ENCODE measurements at places on chromosomes 7 and 10.

DNA sequence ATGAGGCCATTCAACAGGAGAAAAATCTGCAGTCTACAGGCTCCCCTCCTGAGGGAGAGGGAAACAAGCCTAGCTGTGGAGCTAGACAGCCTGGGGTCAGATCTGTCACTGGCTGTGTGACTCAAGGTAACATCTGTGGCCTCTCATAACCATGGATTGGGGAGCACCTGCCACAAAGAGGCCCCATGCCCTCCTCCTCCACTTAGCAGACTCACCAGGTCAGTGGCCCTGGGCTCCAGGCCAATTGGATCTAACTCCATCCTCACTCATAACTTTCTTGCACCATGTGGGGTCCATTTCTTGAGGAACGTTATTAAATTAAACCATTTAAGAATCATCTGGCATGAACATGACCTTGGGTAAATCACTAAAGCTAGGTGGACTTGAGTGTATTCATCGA lies 1.8 kb downstream of the GDF10 start:
- DNase-seq, result no peak

DNA sequence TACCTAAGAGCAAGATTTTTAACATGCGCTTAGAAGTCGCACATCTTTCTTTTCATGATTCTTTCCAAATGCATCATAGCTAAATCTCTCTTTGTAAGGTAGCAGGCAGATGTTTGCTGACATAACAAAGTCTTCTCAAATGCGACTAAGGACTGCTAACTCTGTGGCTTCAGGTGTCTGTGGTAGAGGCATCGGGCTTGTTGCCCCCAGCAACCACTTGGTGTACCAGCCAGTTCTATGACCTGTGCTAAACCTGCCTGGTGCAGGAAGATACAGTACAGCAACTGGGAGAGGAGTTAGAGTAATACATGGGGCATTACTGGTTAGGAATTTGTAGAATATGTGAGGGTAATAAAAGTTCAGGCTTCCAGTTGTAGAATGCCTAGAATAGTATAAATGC lies 654.1 kb downstream of the NRG3 start:
- DNase-seq, result no peak

- no peak for DNase-seq
Observed at GRCh38 chr7:91366091-91366490, 101.9 kb downstream of the FZD1 start.

DNA sequence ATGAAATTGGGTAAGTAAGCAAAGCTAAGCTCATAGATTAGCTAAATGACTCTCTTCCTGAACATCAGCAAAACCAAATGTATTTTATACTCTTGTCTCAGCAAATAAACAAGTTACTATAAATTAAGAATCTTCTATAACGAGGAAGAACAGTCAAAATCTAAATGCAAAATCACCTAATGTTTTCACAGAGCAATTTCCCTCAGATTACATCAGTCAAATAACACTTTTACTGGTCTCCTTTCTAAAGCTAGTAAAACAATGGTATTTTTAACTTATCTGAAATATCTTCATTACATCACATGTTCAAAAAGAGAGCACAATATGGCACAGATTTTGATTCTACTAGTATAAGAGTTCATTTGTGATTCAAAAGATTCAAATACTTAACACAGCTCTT lies 16.5 kb upstream of the GPR22 start:
- no peak for DNase-seq

GRCh38 chr7:155283565-155284194 lies 14.0 kb upstream of the INSIG1 start:
- no peak for DNase-seq

DNA sequence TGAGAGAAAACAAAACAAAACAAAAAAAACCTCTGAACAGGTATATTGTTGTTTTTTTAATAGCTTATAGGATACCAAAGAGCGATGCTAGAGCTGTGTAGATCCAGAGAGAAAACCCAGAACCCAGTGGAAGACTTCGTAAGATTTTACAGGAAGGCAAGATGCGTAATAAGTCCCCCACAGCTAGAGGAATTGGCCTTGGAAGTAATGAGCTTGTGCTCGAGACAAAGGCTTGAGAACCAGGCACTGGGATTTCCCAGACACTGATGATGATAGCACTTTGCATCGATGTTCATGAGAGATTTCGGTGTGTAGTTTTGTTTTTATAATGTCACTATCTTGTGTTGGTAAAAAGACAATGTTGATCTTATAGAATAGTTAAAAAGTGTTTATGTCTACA lies 821.5 kb upstream of the IGFBP3 start:
- DNase-seq, result no peak

DNA sequence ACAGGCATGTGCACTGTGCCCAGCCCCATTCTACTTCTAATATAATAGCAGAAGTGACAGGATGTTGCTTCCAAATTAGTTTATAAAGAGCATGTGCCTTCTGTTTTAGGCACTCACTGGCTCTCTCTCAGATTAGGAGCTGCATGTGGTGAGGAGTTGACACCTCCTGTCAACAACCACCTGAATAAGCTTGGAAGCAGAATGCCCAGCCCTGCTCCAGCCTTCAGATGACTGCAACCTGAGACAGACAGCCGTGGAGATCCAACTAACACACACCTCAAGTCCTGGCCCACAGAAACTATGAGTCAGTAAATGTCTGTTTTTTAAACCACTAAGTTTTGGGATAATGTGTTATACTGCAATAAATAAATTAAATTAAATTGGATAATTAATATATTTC lies 54.5 kb downstream of the PARD3 start:
- no peak for DNase-seq

DNA sequence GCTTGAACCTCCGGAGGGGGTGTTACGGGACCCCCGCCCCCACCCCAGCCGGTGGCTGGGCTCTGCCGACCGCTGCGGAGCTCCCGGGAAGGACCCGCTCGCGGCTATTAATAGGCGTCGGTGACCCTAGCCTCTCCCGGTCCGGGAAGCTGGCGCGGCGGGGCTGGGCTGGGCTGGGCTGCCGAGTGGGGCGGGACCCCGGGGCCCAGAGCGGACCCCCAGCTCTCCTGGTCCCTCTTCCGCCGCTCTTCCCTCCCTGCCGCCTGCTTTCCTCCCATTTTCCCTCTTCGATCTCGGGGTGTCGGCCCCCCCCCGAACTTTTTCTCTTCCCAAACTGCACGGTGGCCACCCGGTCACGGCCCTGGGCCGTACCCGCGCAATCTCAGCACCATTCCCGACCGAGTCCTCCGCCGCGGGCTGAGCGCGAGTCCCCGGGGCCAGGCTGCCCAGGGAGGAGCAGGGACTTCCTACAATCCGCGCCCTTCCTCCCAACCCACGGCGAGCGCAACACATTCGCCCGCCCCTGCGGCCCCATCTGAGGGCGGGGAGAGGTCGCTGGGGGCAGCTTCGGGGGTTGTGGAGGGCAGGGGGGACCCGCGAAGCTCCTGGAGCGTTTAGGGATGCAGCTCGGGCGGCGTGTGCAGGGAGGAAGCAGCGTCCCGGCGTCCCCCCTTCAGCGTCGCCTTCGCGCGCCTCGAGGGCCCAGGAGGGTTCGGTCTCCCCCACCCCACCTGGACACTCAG lies 3.1 kb upstream of the ELFN1 start:
- DNase-seq, result no peak

DNA sequence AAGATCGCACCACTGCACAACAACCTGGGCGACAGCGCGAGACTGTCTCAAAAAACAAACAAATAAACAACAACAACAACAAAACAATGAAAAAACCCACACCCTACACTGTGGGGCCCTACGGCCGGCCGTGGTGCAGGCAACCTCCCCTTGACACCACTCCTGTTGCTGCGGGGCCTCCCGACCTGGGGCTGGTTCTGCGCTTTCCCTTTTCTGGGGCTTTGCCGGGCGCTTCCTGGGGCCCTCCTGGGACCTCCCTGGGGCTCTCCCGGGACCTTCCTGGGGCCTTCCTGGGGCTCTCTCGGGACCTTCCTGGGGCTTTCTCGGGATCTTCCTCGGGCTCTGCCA lies 46.6 kb downstream of the INSIG1 start:
- no peak for DNase-seq

DNA sequence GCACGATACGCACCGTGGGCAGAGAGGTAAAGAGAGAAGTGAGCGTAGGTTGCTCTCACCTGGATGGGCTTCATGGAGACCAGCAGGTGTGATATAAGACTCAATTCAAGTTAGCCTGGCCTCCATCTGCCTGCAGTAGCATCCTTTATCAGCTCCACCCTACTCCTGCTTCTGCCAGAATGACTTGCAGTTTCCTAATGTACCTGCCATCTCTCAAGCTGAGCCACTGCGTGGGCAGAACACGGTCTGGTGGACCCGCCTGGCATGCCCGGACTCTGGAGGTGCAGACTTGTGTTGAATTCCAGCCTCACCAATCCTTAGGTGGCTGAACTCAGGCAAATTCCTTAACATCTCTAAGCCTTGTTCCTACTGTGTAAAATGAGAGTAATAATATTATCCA lies 64.3 kb downstream of the STEAP1B start:
- no peak for DNase-seq
